Hippocampal formation (tissue), 2 donors: ENCODE measurements at places on chromosomes 11 and 22.

DNA sequence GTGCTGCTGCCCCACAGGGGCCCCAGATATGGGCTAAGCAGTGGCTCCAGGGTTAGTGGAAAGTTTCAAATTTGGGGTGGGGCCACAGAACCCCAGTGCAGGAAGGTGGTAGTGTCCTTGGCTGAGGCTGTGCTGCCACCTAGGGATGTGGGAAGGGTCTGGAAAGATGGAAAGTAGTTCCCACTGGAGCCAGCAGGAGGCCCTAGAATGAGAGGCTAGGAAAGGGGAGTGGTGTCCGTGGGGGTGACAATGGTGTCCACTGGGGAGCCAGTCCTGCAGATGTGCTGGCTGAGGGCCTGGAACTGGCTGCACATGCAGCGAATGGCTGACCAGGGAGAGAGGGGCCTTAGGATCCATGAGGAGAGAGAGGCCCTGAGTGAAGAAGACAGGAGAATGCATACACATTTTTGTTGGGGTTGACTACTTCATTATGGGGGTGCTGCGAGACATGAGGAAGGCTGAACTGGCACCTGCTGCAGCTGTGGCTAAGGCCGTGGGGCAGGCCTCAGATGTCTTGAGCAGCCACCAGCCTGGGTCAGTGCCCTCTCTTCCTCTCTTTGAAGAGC, 21.1 kb downstream of the RFPL3 start:
- DNase-seq = peak; percentile 39

GRCh38 chr11:87056091-87056490, 18.4 kb downstream of the TMEM135 start:
- no peak for DNase-seq

DNA sequence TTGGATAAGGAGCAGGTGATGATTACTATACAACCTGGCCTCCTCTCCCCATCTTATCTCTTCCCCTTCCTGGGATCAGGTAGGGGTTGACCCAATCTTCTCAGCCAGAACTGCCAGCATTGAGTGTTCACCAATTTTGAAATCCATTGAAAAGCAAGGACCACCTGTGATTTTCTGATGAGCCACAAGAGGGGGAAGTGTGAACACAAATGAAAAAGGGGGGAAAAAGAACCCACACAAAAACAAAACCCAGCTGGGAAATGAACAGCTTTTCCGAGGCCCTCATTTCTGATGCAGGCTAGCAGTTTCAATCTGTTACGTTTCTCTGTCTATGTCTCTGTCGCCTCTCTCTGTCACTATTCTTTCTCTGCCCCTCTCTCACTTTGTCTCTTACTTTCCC, 161.9 kb downstream of the INSC start:
- DNase-seq = no peak

DNA sequence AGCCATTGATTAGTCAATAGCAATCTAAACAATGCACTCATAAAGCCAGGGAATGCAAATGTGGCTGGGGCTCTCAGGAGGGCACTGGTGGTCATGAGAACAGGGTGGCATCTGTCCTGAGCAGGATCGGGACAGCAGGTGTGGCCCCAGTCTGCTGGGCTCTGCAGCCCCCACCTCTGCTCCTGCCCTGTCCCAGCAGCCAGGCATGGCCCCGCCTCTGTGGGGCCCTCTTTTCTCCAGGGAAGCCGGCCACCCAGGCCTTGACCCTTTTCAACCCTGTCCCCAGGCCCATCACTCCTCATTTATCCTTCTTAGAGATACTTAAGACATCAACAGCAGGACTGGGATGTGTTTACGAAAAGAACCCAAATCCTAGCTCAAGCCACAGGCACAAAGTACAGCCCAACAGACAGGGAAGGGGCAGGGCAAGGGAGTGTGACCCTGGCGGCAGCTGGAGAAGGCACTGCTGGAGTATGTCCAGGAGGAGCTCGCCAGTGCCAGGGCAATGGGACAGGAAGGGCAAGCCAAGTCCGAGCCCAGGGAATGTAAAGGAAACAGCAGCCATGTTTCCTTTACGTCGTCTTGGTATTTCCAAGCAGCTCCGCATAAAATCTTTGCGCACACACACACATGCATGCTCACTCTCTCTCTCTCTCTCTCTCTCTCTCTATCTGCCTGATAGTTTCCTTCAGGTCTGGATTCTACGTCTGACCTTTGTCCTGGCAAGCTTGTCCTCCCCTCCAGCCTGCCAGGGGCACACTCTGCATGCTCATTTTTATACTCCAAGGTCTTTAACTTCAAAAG, 59.9 kb downstream of the DGCR2 start:
- no peak for DNase-seq

- DNase-seq = no peak
These were observed 32.5 kb upstream of the YWHAH start for GRCh38 chr22:31911565-31912406.

- peak; percentile 56 for DNase-seq
These were observed 125.5 kb downstream of the SIK3 start for GRCh38 chr11:116972691-116973090.

GRCh38 chr11:129739339-129739738, 76.3 kb upstream of the TMEM45B start:
- DNase-seq = no peak

- no peak for DNase-seq
These were observed 1.7 kb downstream of the AP5B1 start for GRCh38 chr11:65778901-65779668.

- DNase-seq = no peak
These were observed 240.2 kb downstream of the CADM1 start for GRCh38 chr11:115263799-115264656.

DNA sequence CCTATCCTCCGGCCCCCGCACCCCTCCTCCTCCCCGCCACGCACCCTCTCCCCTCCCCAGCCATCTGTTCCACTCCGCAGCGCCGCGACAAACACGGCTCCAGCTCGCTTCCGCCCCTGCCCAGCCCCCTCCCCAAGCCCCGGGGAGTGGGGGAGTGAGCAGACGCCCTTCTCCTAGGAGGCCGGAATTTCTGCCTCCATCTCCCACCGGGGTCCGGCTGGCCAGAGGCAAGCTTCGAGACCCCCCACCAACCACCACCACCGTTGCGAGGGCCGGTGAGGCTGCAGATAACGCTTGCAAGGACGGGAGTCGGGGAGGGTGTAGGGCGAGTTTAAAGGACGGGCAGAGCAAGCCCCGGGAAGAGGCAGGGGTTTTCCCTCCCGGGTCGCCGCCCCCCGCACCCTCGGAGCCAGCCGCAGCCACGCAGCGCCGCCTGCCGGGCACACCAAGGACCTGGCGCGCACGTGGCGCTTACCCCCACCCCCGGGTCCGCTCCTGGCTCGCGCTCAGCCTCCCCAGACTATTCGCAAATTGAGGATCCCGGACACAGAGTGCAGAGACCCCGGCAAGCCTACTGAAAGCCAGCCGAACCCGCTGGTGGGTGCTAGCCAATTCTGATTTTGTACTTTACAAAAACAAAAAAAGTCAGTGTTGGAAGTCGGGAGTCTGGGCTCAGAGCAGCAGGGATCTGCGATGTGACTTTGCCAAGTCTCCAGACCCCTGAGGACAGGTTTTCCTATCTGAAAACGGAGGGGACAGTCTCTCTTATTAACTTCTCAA, 22.6 kb downstream of the RTN4RL2 start:
- DNase-seq = no peak

DNA sequence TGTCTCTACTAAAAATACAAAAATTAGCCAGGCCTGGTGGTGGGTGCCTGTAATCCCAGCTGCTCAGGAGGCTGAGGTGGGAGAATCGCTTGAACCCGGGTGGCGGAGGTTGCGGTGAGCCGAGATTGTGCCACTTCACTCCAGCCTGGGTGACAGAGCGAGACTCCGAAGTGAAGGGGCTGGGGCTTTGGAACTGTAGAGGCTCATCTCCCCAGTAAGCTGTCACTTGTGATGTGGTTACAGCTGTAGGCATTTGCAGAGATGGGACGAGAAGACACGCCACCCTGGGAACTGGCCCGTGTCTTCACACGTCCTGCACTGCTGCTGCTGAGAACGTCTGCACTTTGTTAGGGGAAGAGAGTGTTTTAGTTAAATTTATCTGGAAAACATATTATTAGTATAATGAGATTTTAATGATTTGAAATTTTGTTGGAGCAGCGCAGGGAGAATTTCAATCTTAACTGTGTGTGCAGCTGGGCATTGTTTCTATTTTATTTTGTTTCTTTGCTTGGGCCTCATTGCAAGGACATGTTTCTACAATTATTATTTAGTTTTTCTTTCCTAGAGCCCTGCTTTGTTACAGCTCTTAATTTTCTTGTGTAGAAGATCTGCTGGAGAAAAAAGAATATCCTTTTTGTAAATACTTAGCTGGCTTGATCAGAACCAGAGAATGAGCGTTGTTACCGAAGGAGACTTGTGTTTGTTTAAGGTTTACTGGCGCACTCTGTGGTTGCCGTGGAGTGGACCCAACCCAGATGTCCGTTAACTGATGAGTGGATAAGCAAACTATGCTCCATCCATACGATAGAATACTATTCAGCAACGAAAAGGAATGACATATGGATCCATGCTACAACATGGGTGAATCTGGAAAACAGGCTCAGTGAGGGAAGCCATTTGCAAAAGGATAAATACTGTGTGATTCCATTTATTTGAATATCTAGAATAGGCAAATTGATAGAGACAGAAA, 18.4 kb downstream of the PARVB start:
- no peak for DNase-seq

- DNase-seq = no peak
These were observed 43.2 kb downstream of the SLCO2B1 start for GRCh38 chr11:75194147-75194546.

GRCh38 chr11:127057126-127057525, 56.6 kb upstream of the KIRREL3 start:
- no peak for DNase-seq
